ENCODE measurements at places on chromosomes 3 and 15.

- no peak for DNase-seq
Measured at GRCh38 chr15:36605604-36606263, 26.3 kb downstream of the CDIN1 start.

DNA sequence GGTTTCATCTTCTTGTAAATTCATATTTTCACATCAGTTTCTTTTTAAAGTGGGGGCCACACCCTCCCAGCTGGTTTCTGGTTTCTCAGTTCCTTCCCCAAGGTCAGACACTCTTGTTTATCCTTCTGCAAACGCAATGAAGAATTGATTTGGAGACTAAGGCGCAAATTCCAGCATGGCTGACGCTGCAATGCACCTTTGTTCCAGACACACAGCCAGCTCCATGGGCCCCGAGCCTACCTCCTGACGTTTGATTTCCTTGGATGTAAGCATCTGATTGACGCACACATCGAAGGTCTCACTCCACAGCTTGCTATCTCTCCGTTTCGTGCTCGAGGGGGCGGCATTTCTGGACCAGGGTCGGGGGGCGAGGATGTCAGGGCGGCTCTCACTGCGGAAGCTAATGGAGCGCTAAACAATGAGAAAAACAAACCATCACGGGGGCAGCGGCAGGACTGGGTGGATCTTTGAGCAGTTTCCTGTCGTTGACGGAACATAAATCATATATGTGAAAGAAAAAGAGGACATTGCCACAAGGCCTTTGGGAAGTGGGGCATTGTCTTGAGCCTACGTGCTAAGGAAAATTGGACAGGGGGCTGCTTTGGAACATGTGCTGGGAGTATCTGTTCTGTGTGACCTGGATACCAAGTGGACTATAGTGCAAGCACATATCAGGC is 46.9 kb downstream of the ARHGEF3 start:
- DNase-seq: peak; percentile 46

- DNase-seq: no peak
Measured at GRCh38 chr3:44833394-44833793, 28.3 kb upstream of the TMEM42 start.

DNA sequence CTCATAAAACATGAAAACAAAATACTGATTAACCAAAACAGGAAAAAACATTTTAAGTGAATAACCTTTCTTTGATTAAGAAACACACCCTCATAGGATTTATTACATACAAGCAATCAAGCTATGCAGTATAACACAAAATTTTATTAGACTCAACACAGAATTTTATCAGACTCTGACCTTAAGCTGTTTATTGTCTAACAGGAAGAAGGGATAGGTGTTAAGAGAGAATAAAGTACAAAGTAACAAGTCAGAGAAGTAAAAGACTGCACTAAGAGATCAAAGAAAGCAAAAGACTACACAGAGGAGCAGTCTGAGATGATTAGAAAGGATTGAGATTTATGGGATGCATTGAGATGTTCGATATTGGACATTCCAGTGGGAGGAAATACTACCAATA is 37.6 kb downstream of the ICE2 start:
- DNase-seq: no peak

DNA sequence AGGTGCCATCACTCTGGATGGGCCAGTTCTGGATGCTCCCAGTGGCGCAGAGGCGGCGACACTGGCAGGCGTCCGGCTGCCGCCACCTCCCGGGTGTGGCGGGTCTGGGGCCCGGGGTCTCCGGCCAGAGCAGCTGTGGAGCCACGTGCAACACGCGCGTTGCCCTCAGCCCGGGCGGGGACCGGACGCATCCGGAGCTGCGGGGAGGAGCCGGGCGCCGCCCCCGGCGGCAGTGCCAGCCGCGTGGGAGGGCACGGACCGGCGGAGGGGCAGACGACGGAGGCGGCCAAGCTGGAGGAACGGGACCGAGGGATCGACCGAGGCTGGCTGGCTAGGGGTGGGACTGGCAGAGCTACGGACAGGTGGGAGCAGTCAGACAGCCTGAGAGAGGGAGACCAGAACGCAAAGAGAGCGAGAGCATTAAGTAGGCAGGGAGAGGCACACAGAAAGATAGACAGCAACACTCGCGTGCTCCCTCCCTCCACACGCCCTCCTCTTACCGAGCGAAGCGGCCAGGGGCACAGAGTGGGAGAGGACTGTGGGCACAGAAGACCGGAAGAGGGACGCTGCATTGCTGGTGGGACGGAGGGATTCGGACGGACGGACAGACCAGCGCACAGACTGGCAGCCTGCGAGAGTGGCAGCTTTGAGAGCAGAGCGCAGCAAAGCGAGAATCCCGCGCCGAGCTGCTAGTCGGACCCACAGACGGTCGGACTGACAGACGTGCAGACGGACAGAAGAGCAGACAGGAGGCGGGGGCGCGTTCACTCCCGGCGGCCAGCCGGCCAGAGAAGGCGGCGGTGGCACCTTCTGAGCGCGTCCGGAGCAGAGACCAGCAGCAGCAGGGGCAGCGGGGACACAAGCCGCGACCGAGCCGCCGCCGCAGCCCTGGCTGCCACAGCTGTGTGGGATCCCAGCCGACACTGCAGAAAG is at the start of gene ARPP21:
ARPP21 (plus strand) TSS at position 272 of the 933 bp plus-strand sequence. CDS start 42,227 bp downstream, outside the sequence.
- no peak for DNase-seq

GRCh38 chr3:175392653-175393052 is 533.5 kb downstream of the NAALADL2 start:
- DNase-seq: no peak

DNA sequence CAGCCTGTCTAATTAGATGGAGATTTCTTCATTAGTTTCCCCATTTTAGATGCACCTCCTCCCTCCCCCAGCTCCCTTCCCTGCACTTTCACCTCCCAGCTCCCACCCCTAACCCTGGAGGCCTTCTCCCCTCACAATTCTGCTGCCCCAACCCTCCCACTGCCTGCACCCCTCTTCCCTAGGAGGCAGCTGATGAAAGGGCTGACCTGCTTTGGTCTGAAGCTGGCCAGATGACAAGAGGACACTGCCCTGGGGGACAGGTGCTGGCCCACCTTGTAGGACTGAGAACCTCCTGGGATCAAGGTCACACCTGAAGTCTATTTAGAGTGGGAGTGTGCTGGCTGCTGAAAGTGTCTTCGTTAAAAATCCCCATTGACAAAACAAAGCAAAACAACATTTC is 259.4 kb downstream of the TLE3 start:
- no peak for DNase-seq

- no peak for DNase-seq
Measured at GRCh38 chr3:169610888-169611291, 52.6 kb downstream of the MECOM start.

GRCh38 chr15:73599934-73600333 is 33.3 kb downstream of the NPTN start:
- no peak for DNase-seq

DNA sequence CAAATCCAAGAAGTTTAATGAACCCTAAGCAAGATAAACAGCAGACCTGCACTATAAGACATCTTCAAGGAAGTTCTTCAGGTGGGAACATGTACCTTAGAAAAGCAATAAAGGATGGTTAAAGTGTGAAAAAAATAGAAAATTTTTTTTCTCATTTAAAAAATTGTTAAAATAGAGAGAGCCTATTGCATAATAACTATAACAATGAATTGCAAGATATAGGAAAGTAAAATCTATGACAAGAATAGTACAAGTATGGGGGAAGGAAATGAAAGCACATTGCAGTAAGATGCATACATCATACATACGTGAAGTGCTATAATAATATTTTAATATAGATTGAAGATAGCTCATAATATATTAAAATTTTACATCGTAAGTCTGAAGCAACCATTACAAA is 310.1 kb upstream of the KCNMB2 start:
- DNase-seq: no peak

DNA sequence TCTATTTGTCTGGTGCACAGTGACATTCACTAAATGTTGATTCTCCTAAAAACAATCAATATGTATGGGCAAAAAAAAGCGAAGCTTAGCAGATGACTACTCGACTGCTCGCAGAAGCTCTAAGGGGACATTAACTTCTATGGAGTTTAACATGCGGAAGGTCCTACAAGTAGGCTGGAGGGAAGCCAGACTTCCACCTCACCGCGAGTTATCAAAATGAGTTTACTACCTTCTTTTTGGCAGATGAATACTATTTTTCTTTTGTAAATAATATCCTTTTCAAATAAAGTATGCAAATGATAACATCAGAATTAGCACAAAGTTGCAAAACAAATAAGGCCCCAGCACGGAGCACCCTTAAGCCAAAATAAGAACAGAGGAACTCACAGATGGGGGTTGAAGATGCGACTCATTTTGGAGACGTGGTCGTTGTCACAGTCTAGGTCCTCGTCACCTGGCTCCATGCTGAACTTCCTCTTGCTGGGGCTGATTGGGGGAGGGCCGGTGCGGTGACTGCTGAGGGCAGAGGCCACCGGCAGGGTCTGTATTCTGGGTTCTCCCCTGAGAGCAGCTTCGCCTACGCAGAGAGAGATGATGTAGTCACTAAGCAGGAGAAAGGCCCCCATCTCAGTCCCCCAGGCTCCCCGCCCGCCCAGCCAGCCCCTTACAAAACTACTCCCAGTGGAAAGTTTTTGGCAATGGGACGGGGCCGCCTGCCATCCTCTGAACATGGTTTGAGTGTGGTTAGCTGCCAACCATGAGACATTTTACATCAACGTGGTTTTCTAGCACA is 42.1 kb downstream of the VGLL4 start:
- no peak for DNase-seq

DNA sequence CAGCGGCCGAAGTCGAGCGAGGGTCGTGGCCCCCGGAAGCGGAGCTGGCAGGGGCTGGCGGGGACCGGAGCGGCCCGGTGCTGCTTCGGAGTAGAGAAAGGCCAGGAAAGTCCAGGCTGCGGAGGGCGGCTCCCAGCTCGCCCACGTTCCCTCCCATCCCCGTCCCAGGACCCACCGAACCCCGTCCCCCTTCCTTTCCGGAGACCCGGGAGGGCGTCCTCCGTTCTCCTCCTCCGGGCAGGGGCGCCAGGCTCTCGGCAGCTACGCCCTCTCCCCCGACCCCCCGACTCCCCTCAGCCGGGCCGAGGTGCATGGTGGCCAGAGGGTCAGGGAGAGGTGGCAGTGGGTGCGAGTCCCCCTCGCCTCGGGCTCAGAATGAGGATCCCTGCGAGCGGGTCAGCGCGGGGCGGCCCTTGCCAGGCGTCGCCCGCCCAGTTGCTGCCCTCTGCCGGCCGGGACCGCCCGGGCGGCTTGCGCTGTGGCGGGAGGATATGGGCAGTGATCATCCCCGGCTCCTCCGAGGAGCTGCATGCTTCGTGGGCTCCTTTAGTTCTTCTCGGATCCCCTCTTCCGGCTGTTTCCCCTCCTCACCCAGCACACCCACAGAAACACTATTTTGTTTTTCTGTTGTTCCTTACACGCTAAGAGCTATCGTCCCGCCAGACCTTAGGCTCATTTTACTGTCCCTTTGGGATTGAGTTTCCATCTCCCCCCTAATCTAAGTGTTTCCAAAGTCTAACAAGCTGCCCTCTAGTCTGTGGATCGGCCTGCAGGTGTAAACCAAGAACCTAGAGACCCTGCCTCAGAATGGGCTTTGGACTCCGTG is 744 bp upstream of the ALDH1A2 start:
- peak; percentile 65 for DNase-seq

DNA sequence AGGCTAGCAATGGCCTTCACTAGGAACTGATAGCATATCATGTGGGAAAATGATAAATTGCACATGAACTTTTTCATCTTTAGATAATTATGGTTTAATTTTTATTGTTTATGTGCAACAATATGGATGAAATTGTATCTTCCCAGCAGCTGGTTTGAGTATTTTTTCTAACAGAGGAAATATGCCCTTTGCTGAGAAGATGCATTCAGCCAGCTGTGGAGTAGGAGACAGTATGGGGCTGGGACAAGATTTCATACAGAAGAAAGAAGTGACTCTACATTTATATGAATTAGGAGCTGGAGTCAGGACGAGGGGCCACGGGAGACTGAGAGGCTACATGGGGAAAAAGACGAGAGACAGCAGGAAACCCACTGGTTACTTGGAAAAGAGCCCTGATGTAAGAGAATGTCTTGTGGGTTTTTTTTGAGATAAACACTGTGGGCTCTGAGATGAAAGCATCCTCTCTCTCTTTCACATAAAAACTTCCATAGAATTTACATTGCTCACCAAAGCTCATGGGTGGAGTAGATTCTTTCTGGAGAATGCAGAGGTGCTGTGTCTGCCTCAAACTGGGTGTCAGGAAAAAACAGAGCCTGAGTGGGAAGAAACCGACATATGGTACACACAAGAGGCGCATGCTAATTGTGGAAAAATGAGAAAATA is 115.2 kb upstream of the PDZRN3 start:
- no peak for DNase-seq

DNA sequence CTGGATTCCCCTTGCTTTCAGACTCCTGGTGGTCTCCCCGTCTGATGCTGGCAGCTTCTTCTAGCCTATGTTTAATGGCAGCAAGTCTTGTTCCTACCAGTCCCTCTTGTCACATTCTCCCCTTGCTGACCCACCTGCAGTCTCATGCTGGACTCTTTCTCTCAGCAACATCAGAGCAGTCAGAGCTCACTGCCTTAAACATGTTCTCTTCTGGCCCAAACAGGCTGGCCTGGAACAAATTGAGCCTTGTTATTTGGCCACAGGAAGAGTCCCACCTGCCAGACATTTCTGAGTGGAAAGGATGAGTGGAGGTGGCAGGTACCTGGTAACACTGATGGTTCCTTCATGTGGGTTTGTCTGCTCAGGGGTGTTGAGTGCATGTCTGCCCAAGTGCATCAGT is 59.2 kb upstream of the APEH start:
- no peak for DNase-seq

- no peak for DNase-seq
Measured at GRCh38 chr15:73752806-73753193, 351 bp downstream of the INSYN1 start.

DNA sequence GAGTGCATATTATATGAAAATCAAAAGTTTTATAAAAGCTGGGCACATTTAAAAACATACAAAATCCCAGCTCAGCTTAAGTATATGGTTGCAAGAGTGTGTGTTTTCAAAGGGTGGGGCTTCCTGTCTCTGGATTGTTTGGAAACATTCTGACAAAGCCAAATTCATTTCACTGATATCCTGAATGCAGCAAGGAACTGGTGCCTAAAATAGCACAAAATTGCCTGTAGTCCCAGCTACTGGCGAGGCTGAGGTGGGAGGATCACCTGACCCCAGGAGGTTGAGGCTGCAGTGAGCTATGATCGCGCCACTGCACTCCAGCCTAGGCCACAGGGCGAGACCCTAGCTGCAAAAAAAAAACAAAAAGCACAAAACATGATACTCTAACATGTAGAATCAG is 13.0 kb upstream of the TJP1 start:
- DNase-seq: no peak

DNA sequence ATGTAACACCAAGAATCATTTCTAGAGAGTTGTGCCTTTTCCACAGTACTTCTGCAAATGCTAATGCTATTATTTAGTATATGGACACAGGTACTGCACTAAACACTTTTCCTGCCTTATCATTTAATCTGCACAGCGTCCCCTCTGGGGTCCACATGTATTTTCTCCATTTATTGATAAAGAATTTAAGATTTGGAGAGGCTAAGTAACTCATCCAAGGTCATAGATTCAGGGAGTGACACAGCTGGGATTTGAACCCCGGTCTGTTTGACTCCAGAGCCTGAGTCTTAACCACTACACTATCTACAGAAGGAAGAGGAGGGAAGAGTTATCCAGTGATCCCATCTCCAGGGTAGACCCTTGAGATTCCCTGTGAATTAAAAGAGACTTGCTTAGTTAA is 24.9 kb upstream of the TPRG1 start:
- DNase-seq: no peak

- no peak for DNase-seq
Measured at GRCh38 chr15:36429707-36430106, 149.7 kb upstream of the CDIN1 start.

GRCh38 chr15:53588773-53589172 is 170.7 kb downstream of the WDR72 start:
- no peak for DNase-seq

- peak; percentile 75 for DNase-seq
Measured at GRCh38 chr3:32374788-32375595, 16.7 kb upstream of the CMTM7 start.

- DNase-seq: no peak
Measured at GRCh38 chr3:100629421-100630127, 20.2 kb downstream of the ADGRG7 start.
